ENCODE measurements at places on chromosomes 1 and 21.

GRCh38 chr1:210739627-210740026 lies 394.3 kb downstream of the KCNH1 start:
- no peak for DNase-seq

DNA sequence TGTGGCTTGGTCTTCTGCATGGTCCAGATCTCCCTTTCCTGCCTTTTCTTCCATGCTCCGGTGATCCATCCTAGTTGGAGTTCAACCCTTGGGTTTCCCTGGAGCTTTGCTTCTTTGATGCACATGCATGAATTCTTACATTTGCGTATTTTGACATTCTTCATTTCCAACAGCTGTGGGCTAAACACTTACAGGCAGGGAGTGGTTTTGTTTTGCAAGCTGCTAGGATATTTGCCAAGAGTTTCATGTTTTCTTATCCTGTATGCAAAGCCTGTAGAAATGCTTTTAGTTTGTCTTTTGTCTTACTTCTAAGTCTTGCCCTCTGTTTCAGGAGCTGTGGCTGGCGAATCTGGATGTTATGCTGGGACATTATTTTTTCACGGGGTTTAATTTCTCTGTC lies 90.3 kb upstream of the PAXBP1 start:
- DNase-seq: no peak

DNA sequence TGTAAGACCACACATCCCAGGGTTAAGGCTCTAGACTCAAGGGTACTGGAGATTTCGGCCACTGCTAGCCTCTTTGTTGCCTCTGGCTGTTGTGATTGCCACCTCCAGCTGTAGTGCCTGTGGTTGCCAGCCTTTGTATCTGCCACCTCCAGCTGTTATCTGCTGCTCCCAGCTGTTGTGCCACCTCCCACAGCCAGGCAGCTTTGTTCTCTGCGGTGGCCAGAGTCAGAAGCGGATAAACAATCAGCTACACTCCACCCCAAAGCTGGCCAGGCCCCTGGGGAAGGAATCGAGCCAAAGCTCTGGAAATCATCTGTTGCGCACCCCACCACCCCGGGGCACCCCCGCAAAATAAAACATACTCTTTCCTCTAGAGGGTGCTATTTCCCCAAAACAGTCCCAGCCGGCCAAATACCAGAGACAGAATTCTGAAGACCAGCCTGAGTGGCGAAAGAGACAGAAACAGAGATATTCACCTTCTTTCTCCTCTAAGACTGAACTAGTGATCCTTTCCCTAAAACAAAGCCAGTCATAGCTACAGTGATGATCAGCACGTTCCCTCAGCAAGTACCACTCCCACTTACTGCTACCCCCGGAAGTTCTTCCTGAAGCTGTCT lies 14.8 kb upstream of the PIGM start:
- DNase-seq: no peak

GRCh38 chr1:72693376-72693775 lies 411.0 kb upstream of the NEGR1 start:
- DNase-seq: no peak

DNA sequence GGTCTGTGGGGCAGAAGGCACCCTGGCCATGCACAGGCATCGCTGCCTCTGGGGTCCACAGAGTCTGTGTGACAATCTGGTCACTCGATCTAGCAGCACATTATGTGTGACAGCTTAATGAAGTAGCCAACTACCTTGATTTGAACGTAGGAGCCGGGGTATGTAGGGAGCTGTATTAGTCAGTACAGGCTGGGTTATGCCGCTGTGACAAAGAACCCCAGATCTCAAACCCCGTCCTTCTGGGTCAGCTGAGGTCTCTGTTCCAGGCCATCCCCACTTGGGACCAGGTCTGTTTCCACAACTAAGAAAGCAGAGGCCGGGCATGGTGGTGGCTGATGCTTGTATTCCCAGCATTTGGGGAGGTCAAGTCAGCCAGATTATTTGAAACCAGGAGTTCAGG lies 8.3 kb upstream of the ATAD3B start:
- DNase-seq: no peak

DNA sequence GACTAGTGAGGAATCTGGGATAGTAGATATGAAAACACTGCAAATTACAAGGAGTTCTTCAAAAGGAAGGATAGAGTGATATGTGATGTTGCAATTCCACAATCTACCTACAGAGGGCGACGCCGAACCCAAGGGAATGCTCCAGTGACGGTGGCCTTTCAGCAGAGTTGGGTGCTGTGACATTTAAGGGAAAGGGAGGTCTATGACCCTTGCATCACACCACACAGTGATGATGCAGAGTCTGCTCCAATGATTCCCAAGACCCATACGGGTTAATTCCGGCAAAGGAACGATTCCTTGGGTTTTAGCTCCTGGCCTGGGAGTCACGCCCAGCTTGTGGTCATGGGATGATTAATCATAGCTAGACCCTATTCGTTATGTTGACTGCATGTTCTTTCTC lies 123.0 kb upstream of the IGSF21 start:
- DNase-seq: no peak

GRCh38 chr21:34740198-34740597 lies 71.4 kb downstream of the CLIC6 start:
- no peak for DNase-seq

- no peak for DNase-seq
Measured at GRCh38 chr1:206651014-206651413, 15.7 kb downstream of the DYRK3 start.

GRCh38 chr1:230120289-230120920 lies 53.4 kb downstream of the GALNT2 start:
- no peak for DNase-seq

GRCh38 chr1:91092503-91092902 lies 70.7 kb upstream of the ZNF644 start:
- no peak for DNase-seq

DNA sequence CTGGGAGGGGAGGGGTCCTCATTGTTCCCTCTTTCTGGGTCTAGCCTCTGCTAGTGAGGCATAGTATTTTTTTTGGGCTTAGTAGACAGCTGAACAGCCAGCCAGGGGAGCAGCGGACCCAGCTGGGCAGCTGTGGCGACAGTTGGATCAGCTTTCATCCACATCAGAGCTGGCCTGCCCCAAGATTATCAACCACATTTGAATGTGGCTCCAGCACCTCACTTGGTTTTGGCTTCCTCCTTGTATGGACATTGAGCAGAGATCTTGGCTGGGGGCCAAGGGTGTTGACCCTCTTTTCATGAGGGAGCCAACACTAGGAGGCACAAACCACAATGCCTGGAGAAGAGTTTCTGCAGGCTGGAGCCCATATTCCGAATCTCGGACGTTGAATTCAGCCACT lies 25.0 kb downstream of the WNT4 start:
- DNase-seq: no peak

DNA sequence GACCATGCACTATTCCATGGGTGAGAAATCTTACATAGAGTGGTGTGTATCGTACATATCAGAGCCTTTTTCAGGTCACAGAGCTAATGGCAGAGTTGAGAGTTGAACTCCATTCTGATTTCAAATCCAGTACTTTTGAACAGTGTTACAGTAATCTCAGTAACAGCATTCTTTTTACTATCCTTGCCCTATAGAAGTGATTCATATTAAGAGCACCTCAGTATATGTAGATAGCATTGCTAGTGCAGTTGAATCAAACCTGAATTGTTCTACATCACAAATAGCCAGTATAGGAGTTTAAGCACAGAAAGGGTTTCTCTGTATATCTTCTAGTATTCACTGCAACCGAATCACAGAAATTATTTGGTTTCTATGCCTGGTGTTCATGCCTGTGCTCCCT lies 11.4 kb upstream of the GBP6 start:
- DNase-seq: no peak
